ENCODE measurements at places on chromosomes 1 and 21.

DNA sequence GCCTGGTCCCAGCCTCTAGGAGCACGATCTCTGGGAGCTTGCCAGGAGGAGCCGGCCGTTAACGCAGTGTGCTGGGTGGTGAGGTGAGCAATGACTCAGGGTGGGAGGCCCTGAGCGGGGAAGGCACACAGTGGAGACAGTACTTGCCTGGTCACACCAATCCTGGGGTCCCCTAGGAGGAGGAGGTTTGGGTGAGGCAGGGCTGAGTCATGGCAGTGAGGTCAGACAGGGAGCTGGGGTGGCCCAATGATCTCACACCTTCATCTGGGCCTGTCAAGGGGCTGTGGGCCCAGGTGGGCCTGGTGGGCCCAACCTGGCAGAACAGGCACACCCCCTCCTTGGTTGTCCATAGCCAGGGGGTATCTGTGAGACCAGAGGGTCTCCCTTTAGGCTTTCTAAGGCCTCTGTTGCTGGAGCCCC, 8.6 kb upstream of the EDN2 start:
- DNase-seq = no peak

GRCh38 chr21:20627594-20627993, 370.6 kb upstream of the NCAM2 start:
- no peak for DNase-seq

GRCh38 chr21:39913706-39914305, 46.6 kb downstream of the PCP4 start:
- DNase-seq = no peak

DNA sequence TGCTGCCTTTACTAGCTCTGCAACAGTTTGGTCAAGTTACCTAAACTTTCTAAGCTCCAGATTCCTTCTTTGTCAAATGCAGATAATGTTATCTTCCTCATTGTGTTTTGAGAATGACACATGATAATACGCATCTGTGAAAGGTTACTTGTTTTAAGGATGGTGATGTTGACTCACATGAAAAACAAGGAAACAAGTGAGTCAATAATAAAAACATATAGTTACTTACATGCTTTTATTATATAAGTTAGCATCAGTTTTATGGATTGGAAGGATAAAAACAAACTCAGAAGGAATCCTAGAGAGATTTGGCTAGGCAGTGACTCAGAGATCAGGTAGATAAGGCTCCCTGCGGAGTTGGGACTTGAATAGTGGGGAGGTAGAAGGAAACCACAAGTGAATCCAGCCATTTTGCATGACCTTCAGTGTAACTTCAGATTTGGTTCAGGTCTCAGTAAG, 144.6 kb downstream of the LMO4 start:
- DNase-seq = no peak

- DNase-seq = no peak
Measured at GRCh38 chr1:169110236-169110635, 3.7 kb downstream of the ATP1B1 start.

DNA sequence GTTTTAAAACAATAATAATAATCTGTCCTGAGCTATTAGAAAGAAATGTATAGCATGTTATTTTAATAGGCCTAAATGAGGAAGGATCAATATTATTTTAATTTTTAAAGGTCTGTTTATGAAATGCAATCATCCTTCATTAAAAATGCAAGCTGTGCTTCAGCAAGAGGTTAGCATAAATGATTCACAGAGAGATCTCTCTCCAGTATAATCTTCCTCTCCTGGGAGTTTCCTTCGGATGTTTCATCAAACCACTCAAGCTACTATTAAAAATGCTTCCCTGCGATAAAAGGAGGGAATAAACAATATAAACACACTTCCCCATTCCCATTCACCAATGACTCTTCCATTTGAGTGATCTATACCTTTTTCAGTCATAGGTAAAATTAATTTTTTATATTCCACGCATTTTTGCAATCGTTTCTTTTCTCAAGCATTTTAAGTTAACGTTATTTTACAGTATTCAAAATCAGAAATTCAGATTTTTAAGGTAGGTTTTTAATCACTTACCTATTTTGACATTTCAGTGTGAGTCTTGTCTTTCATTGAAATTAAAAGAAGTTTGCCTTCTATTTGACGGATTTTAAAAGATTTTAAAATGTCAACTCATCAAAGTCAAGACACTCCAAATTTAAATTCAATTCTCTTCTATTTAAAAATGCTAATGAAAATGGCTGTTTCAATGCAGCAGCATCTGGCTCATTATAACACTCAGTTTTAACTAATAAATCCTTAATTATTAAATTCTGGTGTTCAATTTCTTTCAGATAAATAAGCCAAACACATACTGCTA, 64.3 kb downstream of the RERE start:
- no peak for DNase-seq

GRCh38 chr1:83109692-83110091, 889.2 kb downstream of the TTLL7 start:
- DNase-seq = no peak

GRCh38 chr1:67777016-67777415, 56.3 kb downstream of the GNG12 start:
- DNase-seq = no peak

- DNase-seq = no peak
Measured at GRCh38 chr21:33761441-33762036, 119.2 kb downstream of the ITSN1 start.

DNA sequence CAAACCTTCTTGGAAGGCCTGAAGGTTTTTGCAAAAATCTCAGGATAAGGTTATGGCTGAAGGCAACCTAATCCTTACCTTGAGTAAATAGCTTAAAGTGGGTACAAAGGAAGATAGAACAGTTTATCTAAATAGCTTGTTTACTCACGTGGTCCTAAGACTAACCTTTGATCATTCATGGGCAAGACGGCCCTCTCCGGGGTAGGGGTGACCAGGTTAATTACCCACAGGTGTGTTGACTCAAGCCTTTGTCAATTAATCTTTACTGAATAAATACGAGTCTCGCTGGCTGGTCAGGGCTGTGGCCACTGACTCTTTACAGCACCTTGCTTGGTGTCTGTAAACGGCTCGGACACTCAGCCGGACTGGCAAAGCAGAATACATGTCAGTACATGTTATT, 10.8 kb downstream of the AADACL4 start:
- no peak for DNase-seq

DNA sequence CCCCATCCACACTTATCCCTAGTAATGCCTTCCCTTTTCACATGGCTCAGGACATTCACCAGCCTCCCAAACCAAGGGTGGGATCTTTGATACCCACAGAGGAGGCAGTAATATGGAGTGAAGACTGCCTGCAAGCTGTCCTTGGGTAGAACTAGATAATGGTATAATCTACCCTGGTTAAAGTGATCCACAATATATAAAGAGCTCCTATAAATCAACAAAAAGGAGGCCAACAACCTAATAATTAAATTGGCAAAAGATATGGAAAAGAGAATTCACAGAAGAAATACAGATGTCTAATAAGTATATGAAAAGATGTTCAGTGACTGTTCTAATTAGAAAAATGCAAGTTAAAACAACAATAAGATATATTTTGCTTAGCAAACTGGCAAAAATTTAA, 30.7 kb upstream of the SPOCD1 start:
- DNase-seq = no peak

DNA sequence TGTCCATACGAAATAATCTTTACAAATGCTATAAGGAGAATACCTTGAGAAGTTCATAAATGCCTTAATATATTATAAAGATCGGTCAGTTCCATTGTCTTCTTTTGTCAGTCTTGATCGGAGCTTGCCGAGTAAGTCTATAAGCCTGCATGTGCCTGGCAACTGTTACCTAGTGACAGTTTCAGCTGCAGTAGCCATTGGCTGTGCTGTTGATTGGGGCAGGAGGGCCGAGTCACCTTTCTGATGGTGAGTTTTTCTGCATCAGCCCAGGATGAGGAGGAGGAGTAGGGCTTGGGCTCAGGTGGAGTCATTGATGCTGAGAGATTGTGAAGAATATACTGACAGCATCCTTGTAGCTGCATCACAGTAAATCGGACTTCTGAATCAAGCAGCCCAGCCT, 1.9 kb upstream of the GPR52 start:
- DNase-seq = no peak

DNA sequence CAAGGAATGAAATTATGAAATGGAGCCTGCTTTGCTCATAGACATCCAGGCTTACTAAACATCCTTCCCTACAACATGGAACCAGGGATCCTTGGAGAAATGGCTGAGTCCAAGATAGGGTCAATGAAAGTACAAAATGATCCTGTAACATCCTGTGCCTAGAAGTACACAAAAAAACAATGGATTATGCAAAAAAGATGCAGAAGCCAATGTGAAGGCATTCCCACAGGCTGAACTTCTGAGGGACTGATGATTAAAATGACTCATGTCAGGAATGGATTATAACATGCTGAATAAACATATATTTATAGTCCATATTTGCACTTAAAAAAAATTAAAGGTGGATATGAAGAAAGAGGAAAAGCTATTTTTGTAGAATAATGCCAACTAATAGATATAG, 10.4 kb upstream of the HOOK1 start:
- no peak for DNase-seq

DNA sequence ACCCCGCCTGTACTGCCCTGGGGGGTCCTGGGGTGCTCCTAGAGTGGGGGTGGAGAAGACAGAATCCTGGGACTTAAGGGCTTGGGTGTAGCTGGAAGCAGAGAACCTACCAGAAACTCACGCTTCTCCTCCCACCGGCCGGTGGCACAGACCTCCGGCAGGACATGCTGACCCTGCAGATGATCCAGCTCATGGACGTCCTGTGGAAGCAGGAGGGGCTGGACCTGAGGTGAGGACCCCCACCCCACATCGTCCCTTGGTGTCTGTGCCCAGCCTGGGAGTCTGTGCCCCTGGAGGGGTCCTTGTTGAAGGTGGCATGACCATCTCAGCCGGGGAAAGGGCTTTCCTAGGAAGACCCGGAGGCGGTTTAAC, 70.8 kb downstream of the PIK3CD start:
- no peak for DNase-seq

GRCh38 chr1:179812501-179813292, 64.9 kb downstream of the TOR1AIP2 start:
- DNase-seq = no peak

DNA sequence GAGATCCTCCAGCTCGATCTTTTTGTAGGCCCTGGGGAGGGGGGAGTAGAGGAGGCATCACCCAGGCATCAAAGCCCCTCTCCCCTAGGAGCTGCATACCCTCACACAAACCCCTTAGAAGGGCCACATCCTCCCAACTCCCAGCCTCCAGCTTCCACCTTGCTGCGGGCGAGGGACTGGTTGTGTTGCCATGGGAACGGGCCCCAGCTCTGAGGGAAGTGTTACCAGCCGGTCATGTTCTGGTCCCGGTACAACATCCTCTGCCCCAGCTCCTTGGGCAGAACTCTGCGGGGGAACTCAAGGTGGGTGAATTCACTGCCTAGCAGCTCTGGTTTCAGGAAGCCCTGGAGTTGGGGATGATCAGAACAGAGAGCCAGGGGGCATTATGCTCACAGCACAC, 4.1 kb downstream of the PPM1J start:
- DNase-seq = no peak

Data from stimulated activated CD4-positive, alpha-beta T cell treated with anti-CD3 and anti-CD28 coated beads, Interleukin-1b, Interleukin-23, amount 100 ng/mL, for 1 hour (primary cell).